Suppressor macrophage treated with lipopolysaccharide for 1 hour (primary cell): ENCODE measurements at places on chromosomes 5 and 9.

GRCh38 chr5:180205916-180206315, 3.1 kb downstream of the RASGEF1C start:
- DNase-seq, result no peak

- DNase-seq, result no peak
Observed at GRCh38 chr5:154771383-154771901, 16.3 kb downstream of the LARP1 start.

GRCh38 chr5:57524348-57525060, 41.9 kb upstream of the ACTBL2 start:
- no peak for DNase-seq

DNA sequence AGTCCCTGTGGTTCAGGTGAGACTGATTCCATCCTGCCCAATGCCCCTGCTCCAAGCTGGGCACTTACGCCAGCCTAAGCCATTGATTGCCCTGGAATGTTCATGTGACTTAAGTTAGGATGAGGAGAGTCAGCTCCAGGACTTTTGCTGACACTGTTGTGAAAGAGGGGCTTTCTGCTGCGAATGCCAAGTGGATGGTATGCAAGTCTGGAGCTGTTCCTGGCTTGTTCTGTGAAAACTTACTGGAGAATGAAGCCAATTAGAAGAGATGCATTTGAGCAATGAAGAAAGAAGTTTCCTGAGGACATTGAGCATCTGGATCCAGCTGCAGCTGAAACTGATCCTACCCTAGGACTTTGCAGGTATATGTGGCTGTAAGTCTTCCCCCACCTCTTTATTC, 61.2 kb upstream of the ZFR start:
- no peak for DNase-seq

DNA sequence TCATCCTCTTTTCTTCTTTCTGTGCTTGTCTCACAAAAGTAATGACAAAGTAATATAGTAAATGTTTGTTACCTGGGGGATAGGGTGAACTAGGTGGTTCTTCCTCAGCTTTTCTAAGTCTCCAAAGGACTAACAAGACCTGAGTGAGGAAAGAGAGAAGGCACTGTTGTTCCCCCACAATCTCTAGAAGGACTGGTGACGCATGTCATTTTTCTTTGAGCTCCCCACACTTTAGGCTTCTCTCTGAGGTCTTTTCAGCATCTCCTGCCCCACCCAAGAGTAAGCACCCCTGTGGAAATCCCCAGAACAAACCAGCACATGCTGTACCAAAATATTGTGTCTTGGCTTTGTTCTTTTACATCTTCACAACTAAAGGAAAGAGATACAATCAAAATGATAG, 2.4 kb upstream of the IL7R start:
- DNase-seq, result no peak

- no peak for DNase-seq
Observed at GRCh38 chr5:6572086-6572824, 60.6 kb downstream of the NSUN2 start.

DNA sequence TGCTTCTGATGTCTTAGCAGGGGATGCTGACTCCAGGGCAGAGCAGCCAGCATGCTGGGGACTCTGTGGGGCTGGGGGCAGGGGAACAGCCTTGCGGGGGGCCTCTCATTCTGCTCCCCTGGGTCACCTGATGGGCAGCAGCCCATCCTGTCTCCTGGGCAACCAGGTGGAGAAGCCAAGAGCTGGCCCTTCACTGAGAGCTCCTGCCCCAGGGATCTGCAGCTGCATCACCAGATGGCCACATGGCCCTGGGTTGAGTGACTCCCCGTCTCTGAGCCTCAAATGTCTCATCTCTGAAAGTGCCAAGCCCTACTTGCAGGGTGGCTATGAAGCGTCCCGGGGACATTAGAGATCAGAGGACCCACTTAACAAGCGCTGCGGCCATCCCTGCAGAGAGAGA, 49.1 kb downstream of the LRSAM1 start:
- no peak for DNase-seq

DNA sequence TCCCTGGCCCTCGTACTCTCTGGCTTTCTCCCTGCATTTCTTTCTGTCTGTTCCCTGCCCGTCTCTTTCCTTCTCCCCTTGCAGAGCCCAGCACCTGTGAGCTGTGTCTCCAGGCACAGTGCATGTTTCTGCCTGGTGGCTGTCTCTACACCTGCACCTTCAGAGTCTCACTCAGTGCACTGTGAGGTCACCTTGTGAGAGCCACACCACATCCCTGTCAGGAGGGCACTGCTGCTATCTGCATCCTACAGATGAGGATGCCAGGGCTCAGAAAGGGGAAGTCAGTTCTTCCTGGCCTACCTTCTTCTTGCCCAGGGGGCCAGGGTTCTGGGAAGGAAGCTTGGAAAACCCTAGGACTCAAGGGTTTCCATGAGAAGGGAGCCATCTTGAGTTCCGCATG, 69.7 kb upstream of the NEURL1B start:
- no peak for DNase-seq
